ENCODE measurements at places on chromosomes 6 and 20. TPM values are rescaled to one million over a fixed set of nuclear protein-coding genes. Genes with fewer than 3 reads are reported as not detected.

IL17A gene
- total RNA-seq: not detected

LSM14B gene
- 24.9 TPM for total RNA-seq

CLVS2 gene
- not detected for total RNA-seq

HLA-F gene
- total RNA-seq: 7.4 TPM

ERMARD gene
- total RNA-seq: 13.1 TPM

KHDC1L gene
- not detected for total RNA-seq
